ENCODE measurements at places on chromosomes 4 and X. TPM values are rescaled to one million over a fixed set of nuclear protein-coding genes. Genes with fewer than 3 reads are reported as not detected.

S100P gene
- 29.3 TPM for polyA plus RNA-seq

P2RY8 gene
- 23.5 TPM for polyA plus RNA-seq

SOWAHD gene
- 9.6 TPM for polyA plus RNA-seq

CT45A10 gene
- polyA plus RNA-seq, result not detected

RPL10 gene
- polyA plus RNA-seq, result 8,684 TPM

UNC5C gene
- polyA plus RNA-seq, result not detected

RBMX2 gene
- polyA plus RNA-seq, result 15.0 TPM

TMEM156 gene
- polyA plus RNA-seq, result 0.43 TPM

PCDH18 gene
- not detected for polyA plus RNA-seq

NFXL1 gene
- polyA plus RNA-seq, result 10.6 TPM

MAGEB6B gene
- polyA plus RNA-seq, result not detected

HELT gene
- polyA plus RNA-seq, result not detected

NDUFB11 gene
- polyA plus RNA-seq, result 104 TPM

PROM1 gene
- not detected for polyA plus RNA-seq

CTAG1A gene
- not detected for polyA plus RNA-seq

DNA sequence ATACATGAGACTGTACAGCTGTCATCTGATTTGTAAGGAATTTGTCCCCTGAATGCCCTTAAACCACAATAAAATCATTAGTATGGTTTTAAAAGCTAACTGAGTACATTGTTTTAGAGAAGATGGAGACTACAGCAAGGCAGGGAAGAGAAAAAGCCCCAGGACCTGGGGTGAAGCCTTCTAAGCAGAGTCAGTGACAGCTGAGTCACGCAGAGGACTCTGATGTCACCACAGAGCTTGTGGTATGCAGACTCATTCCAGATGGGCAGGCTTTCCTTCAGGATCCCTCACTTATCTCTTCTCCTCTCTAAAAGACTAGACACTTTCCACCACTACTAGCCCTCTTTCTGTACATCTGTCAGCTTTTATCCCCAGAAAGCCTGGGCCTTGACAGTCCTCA, 97.1 kb upstream of the ATOH1 start:
- no peak for DNase-seq

GRCh38 chrX:619812-620531, 10.6 kb upstream of the SHOX start:
- no peak for DNase-seq

DNA sequence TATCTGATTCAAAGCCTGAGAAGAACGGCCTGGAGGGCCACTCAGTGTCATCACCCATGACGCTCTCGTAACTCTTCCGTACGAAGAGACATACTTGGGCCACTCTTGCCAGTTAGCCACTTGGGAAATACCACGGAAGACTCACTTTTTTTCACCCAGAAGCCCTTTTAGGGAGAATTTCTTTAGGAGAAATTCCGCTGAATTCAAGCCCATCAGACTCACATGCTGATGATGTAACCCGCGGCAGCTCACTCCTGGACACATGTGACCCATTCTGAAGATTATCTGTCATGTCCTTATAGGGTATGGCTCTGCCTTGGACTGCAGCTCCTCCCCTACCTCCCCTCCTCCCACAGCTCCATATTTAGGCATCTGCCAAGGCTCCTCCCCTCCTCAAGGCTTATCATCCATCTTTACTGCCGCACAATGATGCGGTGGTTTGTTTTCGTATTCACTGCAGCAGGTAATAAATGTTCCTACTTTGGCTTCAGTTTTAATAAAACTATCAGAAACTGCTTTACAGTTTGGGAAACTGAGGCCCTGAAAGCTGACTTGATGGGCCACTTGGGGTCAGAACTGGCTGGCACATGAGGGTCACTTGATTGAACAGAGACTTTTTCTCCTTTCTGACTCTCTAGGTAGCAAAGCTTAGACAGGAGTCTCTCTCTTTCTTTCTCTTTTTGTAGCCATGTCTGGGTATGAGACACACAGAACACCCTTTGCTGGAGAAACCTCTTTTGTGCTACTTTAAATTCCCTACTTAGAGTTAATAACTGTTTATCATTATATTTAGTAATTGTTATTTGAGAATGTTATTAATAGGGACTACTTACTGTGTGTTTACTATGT, 42.1 kb downstream of the RHOH start:
- no peak for DNase-seq

DNA sequence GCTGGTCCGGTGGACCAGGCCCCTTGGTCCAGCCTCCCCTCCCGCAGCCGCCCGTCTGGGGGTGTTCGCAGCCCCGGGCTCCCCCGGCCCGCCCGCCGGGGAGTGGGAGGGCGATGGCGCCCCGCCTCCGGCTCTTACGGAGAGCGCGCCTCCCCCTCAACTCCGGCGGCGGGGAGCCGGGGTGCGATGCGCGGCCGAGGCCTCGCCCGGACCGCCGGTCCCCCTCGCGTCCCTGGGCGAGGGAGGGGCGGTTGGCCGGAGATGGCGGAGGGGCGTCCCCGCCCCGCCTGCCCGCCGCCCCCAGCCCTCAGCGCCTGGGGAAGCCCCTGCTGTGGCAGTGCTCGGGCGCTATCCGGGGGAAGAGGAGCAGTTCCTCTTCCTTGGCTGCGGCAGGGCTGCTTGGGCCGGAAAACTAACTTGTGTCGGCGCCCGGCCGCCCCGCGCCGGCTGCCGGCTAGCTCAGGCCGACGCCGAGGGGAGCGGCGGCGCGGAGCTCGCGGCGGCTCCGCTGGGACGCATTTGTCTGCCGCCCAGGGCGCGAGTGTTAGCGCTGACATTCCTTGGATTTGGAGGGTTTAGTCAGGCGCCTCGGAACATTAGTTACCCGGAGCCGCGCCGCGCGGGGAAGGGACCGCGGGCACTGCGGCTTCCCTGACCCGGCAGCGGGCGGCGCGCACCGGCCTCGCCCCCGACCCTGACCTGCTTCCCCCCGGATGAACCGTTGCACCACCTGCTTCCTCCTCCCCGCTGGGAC, 994 bp downstream of the GALNT7 start:
- DNase-seq, result peak; percentile 74

GRCh38 chrX:21907260-21907659, 33.2 kb upstream of the SMS start:
- DNase-seq, result no peak

DNA sequence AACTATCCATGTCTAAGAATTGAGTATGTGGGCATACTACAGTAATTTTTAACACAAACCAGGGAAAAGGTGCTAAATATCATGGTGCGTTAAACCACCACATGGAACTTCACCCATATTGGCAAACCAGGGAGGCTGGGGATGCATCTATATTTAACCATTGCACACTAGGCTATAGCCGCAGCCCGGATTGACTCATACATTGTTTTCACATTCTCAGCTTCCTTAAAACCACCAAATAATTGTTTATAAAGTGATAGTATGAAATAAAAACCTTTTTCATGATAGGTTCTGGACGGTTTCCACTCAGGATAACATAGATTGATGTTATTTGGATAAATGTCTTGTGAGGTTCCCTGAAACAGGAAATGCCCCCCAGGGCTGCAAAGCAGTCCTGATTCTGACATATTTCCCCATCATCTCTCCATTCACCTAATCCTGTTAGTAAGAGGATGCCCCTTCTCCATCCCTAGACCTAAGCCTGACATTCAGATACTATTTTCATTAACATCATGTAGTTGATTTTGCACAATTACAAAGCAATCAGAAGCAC, 7.9 kb downstream of the COL25A1 start:
- no peak for DNase-seq

DNA sequence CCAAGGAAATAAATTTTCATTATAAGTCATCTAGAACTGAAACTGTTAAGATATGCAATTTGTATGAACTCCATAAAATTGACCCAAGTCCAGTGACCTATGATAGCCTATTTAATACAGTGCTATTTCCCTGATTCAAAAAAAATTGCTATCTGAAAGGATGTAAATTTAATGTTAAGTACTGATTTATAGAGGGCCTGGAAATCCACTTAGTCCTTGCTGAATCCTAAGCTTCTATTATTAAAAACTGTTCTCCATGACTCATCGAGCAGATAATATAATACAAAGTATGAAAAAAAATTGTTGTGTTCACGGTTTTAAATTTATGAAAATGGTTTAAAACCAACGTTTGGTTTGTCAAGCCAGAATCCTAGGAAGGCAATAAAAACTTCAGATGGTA, 704.8 kb upstream of the AADAT start:
- no peak for DNase-seq

- no peak for DNase-seq
Observed at GRCh38 chr4:53490965-53491622, 100.2 kb downstream of the LNX1 start.

DNA sequence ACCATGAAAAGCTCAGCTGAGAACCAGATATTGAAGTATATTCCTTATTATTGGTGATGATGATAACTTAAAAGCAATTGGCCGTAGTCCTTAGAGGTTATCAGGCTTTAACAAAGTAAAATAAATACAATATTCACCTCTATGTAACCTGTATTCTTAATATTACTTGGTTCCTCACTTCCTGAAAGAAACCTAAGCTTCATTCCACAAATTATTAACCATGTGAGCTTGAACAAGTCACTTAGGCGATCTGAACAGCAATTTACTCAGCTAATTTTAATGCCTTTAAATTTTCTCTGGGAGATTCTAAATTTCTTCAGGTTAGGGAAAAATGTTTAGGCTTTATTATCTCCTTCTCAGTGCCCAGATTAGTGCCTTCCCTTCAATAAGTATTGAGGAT, 69.2 kb downstream of the CLDN22 start:
- DNase-seq, result no peak

- DNase-seq, result no peak
Observed at GRCh38 chrX:19954335-19955096, 36.3 kb downstream of the BCLAF3 start.

- no peak for DNase-seq
Observed at GRCh38 chr4:10104211-10104990, 12.2 kb downstream of the WDR1 start.

- DNase-seq, result no peak
Observed at GRCh38 chr4:16759931-16760582, 138.4 kb downstream of the LDB2 start.

GRCh38 chrX:118879586-118879985, 56.0 kb downstream of the ZCCHC12 start:
- no peak for DNase-seq

DNA sequence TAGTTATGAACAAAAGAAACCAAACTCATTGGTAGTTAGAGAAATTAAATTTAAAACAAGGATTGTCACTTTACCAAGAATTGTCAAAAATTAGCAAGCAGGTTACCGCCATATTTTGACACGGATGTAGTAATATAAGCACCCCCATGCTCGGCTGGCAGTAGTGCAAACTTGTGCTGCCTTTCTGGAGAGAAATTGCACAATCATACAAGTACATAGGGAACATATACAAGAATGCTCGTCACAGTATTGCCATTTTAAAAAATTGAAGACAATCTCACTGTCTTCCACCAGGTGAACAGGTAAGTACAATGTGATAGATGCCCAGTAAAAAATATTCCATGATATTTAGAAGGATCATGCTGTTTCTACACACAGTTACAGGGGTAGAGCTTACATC, 55.6 kb upstream of the SLC39A8 start:
- no peak for DNase-seq

DNA sequence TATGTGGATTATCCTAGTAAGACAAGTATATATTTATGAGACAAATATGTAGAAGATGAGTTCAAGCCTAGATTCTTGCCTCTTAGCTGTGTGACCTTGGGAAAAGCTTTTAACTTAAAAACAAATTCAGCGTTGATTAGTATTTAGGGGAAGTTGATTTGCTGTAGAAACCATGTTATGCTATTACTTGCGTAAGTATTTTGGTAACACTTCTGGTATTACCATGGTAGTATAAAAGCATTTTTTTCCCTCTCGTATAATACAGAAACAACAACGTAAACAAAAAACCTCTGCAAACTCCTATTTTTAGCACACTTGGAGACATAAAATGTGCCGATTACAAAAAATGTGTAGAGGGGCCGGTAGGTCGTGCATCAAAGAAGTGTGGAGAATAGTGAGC, 33.2 kb downstream of the STAG2 start:
- peak; percentile 22 for DNase-seq

DNA sequence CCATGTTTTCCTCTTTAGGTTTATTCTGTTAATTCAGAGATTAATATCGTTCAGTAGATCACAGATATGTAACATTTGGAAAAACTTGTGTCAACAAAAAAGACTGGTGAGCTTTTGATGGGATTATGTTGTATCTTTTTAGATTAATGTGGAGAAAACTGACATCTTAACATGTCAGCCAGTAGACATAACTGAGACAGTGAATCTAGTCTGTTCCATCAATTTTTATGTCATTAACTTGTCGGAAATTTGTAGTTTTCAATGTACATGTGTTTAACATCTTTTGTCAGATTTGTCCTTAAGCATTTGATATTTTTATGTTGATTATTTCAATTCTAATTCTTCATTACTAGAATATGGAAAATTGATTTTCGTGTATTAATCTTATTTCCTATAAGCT, 42.0 kb downstream of the APELA start:
- DNase-seq, result no peak

DNA sequence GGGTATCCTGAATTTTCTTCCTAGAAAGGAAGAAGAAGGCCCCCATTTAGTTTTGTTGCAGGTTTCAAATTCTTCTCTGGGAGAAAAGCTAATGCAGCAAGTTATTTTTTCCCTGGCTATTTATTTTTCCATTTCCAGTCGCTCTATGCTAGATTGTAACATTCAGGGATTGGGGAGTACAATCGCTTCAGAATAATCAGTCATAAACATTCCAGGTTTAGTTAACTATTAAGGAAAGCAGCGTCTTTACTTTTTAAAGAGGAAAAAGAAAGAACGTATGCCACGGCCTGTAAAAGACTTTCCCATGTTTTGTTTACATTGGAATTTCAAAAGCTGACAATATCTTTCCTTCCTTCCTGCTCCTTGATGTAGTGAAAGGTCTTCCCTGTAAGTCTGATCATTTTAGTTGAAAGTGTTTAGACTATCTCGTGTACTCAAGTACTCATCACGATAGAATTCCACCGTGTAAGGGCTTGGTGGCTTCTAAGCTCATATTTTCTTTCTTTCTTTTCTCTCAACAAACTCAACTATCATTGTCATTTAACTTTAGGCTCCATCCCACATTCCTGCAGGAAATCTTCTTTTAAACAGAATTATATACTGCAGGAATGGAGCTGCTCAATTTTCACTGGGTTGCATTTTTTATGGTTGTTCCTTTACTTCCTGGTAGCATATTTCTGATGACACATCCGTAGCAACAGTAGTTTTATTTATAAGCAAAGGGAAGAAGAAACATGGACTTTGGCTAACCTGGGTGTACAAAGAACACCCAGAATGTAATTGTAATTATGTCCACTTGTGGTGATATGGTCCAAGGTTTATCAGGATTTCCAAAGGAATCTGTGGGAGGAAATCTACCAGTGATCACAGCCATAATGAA, 213.1 kb upstream of the FAT1 start:
- no peak for DNase-seq

GRCh38 chr4:94814237-94814636, 56.5 kb downstream of the BMPR1B start:
- DNase-seq, result no peak
